Cortex of kidney (tissue), 1 donor: ENCODE measurements at places on chromosomes 16 and 17.

GRCh38 chr17:41013606-41014005 is 4.7 kb upstream of the KRTAP3-1 start:
- DNase-seq: no peak

DNA sequence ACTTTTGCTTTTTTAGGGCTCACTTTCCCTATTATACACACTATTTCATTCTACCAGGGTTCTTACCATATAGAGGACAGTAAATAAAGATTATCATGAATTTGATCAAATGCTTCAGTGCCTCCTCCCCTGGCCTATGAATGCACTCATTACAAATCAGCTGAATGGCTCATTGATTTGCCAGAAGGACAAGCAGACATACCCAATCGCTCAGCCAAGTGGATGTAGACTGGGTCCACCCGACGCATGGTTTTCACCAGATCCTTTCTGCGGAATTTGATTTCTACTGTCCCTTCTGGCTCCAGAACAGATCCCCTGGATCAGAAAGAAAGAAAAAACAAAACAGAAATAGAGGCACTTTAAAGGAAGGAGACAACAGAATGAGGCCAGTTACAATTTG is 162.6 kb downstream of the AATF start:
- DNase-seq: no peak

GRCh38 chr17:65104541-65104940 is 32.6 kb upstream of the RGS9 start:
- no peak for DNase-seq

- DNase-seq: no peak
These were observed 35.1 kb downstream of the GDE1 start for GRCh38 chr16:19486750-19487325.

GRCh38 chr16:31202414-31203375 is at the start of gene PYCARD:
Gene PYCARD (minus strand): TSS chr16:31202760. CDS start chr16:31202690, 70 bp downstream.
- no peak for DNase-seq

- no peak for DNase-seq
These were observed 49.6 kb downstream of the PITPNM3 start for GRCh38 chr17:6506679-6507231.

DNA sequence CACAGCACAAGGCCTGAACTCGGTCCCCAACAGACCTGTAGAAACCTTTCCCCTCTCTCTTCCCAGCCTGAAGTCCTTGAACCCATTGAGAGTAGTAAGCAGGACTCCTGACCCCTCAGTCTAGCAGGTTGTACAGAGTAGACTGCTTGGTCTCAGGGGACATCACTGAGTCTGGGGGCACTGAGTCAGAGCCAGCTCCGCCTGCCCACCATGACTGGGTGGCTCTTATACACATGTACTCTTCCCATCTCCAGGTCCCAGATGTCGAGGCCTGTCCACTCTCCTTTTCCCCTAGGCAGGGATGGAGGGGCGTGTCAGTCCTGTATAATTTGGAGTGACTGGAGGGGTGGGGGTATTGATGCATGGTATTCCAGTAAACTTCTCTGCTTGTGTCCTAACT is 23.5 kb downstream of the LIG3 start:
- DNase-seq: no peak

DNA sequence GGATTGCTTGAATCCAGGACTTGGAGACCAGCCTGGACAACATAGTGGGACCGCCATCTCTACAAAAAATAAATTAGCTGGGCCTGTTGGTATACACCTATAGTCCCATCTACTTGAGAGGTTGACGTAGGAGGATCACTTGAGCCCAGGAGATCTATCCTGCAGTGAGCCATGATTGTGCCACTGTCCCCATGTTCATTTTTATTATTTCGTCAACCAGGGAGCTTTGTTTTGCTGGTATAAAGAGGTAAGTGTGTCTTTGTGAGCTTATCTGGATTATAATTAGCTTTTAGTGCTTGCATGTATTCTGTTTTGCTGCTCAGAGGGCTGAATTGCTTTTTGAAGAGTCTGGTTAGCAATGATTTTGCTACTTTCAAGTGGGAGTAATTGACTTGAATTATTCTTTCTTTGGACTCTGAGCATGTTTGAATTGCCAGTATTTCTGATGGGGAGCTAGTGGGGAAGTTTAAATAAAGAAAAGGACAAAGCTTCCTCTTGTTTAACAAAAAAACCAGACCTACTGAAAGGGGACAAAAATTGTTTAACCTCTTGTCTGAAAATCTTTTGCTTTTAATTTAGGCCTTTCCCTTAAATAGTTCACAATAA is 31.6 kb upstream of the BCAS3 start:
- DNase-seq: no peak

DNA sequence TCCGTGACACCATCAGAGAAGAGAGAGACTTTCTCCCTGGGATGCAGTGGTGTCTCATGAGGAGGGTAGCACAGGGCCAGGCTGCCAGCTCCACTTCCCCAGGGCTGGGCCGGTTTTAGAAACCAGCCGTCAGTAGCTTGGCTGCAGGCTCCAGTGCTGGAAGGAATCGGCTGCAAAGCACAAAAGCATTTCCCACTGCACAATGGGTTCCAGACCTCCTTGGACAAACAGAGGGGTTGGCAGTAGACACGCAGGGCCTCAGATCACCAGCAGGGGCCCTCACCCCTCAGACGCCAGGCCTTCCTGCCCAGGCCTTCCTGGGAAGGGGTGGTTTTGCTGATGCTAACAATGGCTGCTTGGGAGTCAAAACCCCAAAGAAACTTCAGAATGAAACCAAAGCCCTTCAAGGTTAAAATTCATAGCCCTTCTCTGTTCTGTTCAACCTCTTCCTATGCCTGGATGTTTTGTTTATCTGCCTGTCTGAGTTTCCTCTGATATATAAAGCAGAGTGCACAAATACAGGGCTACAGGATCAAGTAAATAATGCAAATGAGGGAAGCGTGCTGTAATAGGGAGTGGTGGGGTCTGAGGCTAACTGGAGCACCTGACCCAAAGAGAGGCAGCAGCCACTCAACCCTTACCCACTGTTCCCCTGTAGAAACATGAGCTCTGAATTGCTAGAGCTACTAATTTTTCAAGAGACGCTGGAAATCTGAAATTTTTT is 26.2 kb downstream of the TEKT5 start:
- DNase-seq: no peak

- DNase-seq: no peak
These were observed at the start of gene APOBR for GRCh38 chr16:28494121-28494851. Gene APOBR (plus strand): TSS chr16:28494643. CDS start chr16:28494682, 39 bp downstream.

- DNase-seq: no peak
These were observed 126.0 kb upstream of the ERCC4 start for GRCh38 chr16:13793841-13794409.

DNA sequence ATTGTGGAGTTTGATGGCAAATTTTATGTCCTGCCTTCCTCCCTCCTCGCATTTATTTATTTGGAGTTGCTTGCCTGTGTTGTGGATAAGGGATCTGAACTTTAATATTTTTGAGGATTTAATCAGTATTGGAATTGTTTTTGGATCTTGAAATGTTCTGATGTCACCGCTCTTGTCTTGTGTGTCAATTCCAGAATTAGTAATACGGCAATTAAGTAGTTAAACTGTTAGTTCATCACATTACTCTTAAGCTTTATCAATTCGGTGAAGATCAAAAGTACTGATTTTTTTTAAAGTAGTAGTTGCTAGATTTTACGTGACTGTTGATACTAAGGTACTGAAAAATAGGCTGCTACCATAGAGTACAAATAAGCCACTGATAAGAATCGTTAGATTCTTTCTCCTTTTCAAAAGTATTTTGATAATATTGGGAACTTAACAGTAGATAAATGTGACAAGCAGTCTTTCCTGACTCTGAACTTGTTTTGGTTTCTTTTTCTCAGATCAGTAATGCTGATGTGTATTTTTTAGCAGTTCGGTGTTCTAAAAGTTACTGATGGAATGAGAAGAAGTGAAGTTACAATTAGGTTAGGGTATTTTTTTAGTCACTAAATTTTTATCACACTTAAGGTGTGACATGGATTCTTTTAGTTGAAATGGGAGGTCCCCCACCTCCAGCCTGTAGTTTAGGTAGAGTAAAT is 2.0 kb downstream of the RBBP6 start:
- no peak for DNase-seq

- DNase-seq: no peak
These were observed 572 bp downstream of the PGP start for GRCh38 chr16:2213817-2214718.

GRCh38 chr16:66254751-66255150 is 111.7 kb upstream of the CDH5 start:
- no peak for DNase-seq
